ENCODE measurements at places on chromosomes 12 and 14. TPM values are rescaled to one million over a fixed set of nuclear protein-coding genes. Genes with fewer than 3 reads are reported as not detected.

IRAK3 gene
- 0.16 TPM for total RNA-seq

PZP gene
- total RNA-seq: not detected

KRT79 gene
- 0.05 TPM for total RNA-seq

KLRK1 gene
- total RNA-seq: not detected

CPNE8 gene
- total RNA-seq: 10.7 TPM

LTA4H gene
- 99.1 TPM for total RNA-seq

KCNA5 gene
- total RNA-seq: not detected

HRK gene
- 0.76 TPM for total RNA-seq

Data from A549 treated with CORT108297 at 1 μM for 4 hours (cell line).